ENCODE measurements at places on chromosomes 11 and 22.

DNA sequence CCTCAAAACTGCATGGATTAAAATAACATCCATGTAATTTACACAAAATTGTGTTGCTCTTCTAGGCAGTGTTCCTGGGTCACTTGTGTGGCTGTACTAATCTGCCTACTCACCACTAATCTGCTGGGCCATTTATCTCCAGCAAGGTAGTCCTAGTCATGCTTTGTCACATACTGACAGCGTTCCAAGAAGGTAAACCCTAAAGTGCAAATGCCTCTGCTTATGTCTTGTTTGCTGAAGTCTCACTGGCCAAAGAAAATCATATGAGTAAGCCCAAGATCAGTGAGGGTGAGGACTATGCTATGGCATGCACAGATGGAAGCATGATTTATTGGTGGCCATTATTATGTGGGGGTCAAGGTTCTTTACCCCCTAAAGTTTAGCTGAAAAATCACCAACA lies 630.2 kb upstream of the LUZP2 start:
- DNase-seq: peak; percentile 13

DNA sequence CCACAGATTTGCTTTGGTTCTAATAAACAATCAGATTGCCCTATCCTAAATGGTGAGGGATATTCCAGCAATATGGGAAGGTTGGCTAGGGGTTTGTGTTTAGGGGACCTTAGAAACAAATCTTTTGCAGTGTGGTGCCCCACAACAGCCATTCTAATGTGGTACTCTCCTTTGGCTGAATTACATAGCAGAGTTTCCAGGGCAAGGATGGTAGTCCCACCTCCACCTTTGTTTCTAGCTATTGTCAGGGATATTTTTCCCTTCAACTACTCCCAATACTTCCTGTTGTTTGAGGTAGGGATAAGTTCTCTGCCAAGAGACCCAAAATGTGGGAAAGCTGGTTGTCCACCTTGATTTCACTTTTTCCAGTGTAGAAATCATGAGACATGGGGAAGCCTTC lies 494.7 kb upstream of the CHORDC1 start:
- no peak for DNase-seq

DNA sequence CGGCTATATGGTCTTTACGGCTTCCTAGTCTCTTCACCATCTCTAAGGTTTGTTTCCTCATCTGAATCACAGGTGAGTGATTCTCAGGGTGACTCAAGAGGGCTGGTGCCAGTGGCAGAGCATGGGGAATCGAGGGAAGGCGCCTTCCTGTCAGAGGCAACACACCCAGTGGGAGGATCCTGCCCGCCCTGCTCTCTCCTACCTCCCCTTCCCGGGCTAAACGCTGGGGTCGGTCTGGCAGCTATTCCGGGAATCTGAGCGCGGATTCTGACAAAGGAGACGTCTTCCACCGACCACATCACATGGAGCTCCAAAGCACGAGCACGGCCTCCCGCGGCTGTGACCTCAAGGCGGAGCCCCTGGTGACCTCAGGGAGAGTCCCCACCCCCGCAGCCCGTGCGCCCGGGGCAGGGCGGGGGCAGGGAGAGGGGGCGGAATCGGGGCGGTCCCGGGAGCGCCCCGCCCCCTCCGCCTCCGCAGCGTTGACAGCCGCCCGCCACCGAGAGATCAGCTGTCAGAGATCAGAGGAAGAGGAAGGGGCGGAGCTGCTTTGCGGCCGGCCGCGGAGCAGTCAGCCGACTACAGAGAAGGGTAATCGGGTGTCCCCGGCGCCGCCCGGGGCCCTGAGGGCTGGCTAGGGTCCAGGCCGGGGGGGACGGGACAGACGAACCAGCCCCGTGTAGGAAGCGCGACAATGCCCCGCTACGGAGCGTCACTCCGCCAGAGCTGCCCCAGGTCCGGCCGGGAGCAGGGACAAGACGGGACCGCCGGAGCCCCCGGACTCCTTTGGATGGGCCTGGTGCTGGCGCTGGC lies at the start of gene SMPD1:
TSS of gene SMPD1 (plus strand) at position 570 of the 813 bp plus-strand sequence. CDS start at position 695, 125 bp downstream.
- DNase-seq: peak; percentile 91

- DNase-seq: no peak
These were observed 41.1 kb downstream of the RBFOX2 start for GRCh38 chr22:35987487-35987886.

GRCh38 chr11:4704054-4704789 lies at the start of gene MMP26:
Gene MMP26, plus strand, starts transcription at chr11:4704784.
- no peak for DNase-seq

GRCh38 chr22:20758688-20759087 lies 15.2 kb upstream of the SERPIND1 start:
- no peak for DNase-seq

GRCh38 chr11:123434911-123435310 lies 4.8 kb downstream of the GRAMD1B start:
- DNase-seq: no peak

DNA sequence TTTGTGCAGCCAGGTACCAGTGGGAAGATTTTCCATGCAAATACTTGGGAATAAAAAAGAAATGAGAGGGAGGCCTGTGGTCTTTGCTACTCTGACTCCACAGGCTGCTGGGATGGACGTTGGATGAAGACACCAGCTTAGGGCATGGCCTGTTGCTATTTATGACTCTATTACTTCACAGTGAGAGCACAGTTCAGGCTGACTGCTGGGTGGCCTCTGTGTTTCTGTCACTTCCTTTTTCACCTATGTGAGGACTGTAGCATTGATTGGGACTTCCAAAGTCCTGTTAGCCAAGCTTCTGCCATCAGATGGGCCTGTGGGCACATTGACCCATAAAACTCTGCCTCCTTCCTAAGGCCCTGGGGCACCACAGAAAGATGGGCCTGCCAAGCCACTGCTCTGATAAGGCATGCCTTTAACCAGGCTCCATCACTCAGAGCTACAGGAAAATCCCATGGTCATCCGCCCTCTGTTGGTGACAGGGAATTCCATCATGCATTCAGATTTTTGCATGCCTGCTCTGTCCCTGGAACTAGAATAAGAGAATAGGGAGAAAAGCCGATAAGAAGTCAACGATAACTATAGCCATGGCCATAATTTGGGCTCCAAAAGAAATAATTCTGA lies 64.6 kb downstream of the KCNJ1 start:
- DNase-seq: peak; percentile 60

DNA sequence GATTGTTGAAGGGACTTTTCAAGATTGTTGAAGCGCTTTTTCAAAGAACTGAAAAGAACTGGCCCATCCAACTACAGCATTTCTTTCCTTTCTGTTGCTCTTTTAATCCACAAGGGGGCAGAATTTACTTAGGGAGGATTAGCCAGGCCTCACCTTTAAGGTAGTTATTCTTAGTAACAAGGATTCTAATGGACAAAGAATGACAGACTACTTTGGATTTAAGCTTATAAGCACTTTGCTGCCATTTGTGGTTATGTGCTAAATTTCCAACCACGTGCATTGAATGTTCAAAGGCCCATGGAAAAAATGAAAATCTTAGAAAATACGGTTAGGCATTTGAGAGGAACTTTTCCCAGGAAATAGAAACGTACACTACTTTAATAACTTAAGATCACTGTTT lies 49.5 kb upstream of the HSPA8 start:
- DNase-seq: peak; percentile 54

DNA sequence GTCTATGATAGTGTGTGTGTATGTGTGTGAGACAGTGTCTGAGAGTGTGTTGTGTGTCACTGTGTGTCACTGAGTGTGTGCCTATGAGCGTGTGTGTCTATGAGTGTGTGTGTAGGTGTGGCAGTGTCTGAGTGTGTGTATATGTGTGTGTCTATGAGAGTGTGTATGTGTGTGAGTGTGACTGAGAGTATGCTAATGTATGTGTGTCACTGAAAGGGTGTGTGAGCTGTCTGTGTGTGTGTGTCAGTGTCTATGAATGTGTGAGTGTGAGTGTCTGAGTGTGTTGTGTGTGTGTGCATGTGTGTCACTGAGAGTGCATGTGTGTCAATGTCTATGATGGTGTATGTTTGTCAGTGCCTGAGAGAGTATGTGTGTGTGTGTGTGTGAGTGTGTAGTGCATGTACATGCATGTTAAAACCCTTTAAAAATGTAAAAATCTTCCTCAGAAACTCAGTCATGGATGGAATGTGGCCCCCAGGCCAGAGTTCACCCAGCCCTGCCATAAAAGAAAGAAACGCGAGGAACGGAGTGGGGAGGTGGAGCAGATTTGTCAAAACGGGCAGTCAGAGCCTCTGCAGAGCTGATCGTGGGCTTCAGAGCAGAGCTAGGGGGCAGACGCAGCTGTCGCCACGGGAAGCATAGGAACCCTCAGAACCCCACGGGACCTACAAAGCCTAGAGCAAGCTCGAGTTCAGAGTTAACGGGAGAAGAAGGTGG lies 218.8 kb downstream of the CTTN start:
- DNase-seq: no peak

DNA sequence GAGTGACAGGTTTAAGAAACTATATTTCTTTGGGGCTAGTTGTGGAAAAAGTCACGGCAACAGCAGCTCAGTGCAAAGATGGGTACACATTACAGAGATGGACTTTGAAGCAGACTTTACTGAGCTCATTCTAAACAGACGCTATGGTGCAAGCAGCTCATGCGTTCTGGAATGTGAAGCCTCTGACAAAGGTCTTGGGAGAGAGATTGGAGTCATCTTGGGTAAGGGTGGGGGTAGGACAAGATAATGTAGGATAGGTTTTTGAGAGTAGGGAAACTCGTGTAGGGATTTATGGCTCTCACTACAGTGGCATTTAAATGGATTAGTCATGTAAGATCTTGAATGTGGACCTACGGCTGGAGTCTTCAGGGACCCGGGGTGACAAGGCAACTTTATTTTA lies 36.2 kb upstream of the CLMP start:
- peak; percentile 89 for DNase-seq

GRCh38 chr11:14673421-14673820 lies 29.8 kb downstream of the PDE3B start:
- no peak for DNase-seq

DNA sequence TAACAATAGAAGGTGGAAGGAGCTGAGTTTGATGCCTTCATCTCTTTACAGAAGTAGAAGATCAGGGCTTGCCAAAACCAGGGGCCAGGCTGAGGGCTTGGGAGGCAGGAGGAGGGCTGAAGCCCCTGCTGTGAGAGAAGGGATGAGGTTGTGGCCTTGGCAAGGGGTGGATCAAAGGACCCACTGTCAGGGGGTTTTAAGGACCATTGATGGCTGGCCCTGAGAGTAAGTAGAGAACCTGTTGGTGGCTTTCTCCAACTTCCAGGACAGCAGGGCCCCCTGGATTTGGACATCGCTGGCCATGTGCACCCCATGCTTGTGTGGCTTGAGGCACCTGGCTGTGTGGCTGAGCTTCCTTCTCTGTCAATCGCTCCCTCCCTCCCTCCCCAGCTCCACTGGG lies 927.7 kb downstream of the TBC1D22A start:
- no peak for DNase-seq

DNA sequence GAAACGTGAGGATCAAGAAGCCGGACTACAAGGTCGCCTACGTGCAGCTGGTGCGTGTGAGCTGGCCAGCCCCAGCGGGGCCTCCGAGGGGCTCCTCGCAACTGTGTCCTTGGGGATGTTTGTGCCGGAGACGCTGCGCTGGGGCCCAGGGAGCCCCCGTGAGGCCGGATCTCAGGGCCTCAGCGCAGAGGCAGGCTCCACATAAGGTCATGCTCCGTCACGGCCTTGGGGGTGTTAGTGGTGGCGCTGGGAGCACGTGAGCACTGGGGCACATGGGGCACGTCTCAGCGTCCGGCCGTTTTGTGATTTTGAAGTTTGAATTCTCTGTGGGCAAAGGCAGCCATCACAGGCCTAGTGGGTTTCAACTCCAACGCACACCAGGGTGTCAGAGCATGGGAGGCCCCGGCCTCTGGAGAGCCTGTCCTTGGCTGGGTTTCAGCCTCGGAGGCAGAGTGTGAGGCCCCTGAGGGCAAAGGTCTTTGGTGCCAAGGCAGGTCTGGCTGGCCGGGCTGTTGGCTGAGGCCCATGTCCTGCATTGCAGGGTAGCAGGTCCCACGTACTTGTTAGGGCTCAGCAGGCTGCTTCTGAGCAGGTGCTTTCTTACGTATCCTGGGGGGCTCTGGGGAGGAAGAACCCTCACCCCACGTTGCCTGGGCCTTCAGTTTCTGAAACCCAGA lies 5.8 kb downstream of the MRPL23 start:
- DNase-seq: no peak

GRCh38 chr11:74279256-74279655 lies 32.2 kb downstream of the P4HA3 start:
- DNase-seq: no peak

- peak; percentile 14 for DNase-seq
These were observed 494 bp downstream of the ZDHHC5 start for GRCh38 chr11:57668434-57668782.

DNA sequence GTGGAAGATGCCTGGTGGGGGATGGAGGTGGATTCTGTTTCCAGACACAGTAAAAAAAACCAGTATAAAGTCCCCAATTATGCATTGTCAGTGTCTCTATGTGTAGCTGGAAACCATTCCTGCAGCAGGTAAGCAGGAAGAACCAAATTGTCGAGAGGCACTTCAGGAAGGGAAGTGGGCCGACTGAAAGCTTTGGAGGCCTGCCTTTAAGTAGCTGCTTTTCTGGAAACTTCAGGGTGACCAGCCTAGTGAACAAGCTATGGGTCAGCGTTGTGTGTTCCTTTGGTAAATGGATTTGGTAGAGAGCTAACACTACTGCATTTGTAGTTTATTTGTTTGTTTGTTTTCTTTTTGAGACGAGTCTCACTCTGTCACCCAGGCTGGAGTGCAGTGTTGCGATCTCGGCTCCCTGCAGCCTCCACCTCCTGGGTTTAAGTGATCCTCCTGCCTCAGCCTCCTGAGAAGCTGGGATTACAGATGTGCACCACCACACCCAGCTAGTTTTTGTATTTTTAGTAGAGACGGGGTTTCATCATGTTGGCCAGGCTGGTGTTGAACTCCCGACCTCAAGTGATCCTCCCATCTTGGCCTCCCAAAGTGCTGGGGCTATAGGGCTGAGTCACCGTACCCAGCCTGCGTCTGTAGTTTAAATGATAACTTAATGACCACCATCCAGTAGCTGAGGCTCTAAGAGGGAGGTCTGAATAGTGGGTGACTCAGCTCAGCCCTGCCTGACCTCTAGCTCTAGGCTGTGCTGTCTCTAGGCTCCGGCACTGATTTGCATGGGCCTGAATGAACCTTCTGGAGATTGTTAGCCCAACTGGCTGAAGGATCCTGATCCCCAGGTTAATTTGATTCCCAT lies 12.8 kb downstream of the PTPRJ start:
- DNase-seq: peak; percentile 93

GRCh38 chr22:18110954-18111758 lies 547 bp downstream of the TUBA8 start:
- DNase-seq: no peak

DNA sequence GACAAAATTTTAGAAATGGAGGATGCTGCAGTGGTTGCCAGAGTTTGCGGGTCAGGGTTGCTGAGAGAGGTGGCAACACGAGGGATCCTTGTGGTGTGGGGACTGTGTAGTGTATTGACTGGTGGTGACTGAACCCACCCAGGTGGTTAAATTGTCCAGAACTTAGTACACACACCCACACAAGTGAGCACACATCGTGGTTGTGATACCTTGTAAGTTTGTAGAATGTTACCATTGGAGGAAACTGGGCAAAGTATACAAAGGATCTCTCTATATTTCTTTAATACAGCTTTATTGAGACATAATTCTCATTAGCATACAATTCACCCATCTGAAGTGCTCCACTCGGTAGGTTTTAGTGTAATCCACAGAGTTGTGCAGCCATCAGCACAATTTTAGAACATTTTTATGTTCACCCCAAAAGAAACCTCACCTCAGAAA lies 56.1 kb downstream of the MED15 start:
- no peak for DNase-seq

- DNase-seq: no peak
These were observed 8.6 kb downstream of the LRRC32 start for GRCh38 chr11:76661834-76662434.

Data from EL (cell line).